Thoracic aorta (tissue), 2 donors: ENCODE measurements at places on chromosomes 5 and 9. TPM values are rescaled to one million over a fixed set of nuclear protein-coding genes. Genes with fewer than 3 reads are reported as not detected.
A peak's percentile ranks its signal among the peaks of the same experiment; 100 is the strongest.

DNA sequence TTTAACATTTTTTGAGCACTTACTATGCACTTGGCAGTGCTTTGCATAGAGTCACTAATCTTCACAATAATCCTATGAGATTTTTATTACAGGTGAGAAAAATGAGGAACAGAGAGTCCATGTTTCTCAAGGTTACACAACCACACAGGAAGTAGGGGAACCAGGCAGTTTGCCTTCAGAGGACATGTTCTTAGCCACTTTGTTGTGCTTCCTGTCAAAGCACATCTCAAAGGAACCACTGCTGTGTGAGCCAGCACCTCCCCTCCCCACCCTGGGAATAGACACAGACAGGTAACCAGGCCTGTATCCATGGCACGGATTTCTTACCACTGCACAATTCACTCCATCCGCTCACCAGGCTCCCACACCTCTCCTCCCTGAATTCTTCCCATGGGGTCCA, 6.3 kb upstream of the DNAJB5 start:
- no peak for DNase-seq

The ADAMTS6 gene
- total RNA-seq, result 4.9 TPM

DNA sequence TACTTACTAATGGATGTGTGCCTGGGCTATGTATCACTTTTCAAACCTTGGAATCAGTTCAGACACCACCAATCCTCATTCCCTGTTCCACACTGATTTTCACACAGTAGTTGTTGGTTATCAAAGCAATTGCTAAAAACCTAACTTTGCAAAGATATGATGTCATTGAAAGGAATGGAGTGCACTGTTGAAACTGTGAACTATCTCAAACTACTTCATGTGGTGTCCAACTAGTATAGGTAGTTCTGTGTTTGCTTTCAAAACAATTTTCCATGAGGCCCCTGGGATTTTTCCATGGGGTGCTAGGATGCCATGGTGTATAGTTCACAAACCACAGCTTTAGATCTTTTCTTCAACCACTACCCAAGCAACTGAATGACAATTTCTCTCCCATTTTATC, 17.8 kb downstream of the INIP start:
- no peak for DNase-seq

GRCh38 chr9:11352612-11353011, 739.8 kb upstream of the PTPRD start:
- no peak for DNase-seq

GRCh38 chr9:4939118-4939561, 45.9 kb upstream of the JAK2 start:
- DNase-seq, result no peak

The SLC25A48 gene
- 2.8 TPM for total RNA-seq

- DNase-seq, result no peak
Measured at GRCh38 chr5:15092801-15093200, 221.2 kb upstream of the ANKH start.

DNA sequence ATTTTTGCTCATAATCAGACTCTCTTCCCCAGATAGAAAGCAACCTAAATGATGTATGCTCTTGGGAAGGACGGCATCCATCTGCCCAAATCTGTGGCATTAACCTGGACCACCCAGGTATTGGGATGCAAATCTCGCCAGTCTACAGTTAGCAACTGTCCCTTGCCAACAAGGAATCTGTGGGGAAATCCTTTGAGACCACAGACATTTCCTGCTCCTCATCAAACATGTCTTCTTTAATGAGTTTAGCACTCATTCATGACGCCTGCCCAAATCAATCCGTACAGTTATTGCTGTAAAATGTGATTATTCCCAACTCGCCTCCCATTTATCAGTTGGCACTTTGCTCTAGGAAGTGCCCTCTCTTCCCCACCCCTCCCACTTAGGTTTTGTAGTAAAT, 7.8 kb downstream of the ROR2 start:
- DNase-seq, result no peak

DNA sequence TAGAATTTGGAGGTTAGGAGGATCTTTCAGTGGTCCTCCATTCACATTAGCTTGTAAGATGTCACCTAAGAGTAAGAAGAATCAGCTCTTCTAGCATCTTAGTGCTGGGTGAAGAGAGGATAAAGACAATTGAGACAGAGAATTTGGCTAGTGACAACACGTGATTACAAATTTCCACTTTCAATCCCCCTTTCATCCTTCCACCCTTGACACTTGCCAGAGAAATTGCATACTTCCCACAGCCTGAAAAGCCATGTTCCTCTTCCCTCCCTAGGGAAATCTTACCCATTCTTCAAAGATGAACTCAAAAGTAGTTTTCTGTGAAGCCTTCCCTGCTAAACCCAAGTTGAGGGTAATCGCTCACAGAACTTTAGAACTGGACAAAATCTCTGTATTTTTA, 282.6 kb upstream of the PTGER4 start:
- no peak for DNase-seq

DNA sequence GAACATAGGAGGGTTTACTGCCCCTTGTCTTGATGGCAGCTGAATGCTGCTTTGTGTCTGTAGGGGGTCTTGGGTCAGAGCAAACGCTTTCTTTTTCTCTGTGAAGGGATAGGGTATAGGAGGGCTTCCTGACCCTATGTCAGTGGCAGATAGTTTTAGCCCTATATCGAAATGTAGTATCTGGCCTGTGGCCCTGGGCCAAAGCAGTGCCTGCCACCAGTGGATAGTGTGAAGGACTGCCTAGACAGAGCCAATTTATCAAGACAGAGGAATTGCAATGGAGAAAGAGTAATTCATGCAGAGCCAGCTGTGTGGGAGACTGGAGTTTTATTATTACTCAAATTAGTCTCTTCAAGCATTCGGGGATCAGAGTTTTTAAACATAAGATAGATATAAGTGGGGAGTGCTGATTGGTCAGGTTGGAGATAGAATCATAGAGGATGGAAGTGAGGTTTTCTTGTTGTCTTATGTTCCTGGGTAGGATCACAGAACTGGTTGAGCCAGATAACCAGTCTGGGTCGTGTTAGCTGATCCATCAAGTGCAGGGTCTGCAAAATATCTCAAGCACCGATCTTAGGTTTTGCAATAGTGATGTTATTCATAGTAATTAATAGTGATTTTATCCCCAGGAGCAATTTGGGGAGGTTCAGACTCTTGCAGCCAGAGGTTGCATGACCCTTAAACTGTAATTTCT, 178.5 kb downstream of the GDNF start:
- no peak for DNase-seq

The PGGT1B gene
- total RNA-seq, result 7.3 TPM

The PKD2L2 gene
- not detected for total RNA-seq

GRCh38 chr9:111994831-111995458, 98.3 kb downstream of the UGCG start:
- DNase-seq, result no peak

GRCh38 chr5:144276034-144276822, 105.6 kb downstream of the KCTD16 start:
- DNase-seq, result no peak

DNA sequence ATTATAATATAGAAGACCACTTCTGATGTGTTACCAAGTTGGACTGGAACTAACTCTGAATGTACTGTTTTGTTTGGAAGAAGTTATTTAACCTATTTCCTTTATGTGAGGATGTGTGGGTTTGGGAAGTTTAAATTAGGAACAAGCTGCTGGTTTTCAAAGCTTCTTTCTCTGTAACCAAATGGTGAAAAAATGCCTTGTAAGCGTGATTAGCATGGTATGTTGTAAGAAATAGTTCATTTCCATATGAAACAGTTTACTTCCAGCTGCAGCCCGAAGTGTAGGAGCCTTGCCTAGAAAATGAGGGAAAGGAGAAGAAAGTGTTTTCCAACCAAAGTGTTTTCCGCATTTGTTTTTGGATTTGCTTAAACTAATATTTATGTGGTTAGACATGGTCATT, 36.0 kb downstream of the TTC1 start:
- no peak for DNase-seq

GRCh38 chr5:111507276-111507675, 5.1 kb downstream of the STARD4 start:
- DNase-seq, result no peak

GRCh38 chr5:135110785-135111596, 77.0 kb upstream of the PITX1 start:
- no peak for DNase-seq

- no peak for DNase-seq
Measured at GRCh38 chr9:34553511-34554021, 30.8 kb upstream of the ENHO start.

The PRSS3 gene
- total RNA-seq, result not detected

- no peak for DNase-seq
Measured at GRCh38 chr9:131300444-131300843, 10.9 kb downstream of the PLPP7 start.

DNA sequence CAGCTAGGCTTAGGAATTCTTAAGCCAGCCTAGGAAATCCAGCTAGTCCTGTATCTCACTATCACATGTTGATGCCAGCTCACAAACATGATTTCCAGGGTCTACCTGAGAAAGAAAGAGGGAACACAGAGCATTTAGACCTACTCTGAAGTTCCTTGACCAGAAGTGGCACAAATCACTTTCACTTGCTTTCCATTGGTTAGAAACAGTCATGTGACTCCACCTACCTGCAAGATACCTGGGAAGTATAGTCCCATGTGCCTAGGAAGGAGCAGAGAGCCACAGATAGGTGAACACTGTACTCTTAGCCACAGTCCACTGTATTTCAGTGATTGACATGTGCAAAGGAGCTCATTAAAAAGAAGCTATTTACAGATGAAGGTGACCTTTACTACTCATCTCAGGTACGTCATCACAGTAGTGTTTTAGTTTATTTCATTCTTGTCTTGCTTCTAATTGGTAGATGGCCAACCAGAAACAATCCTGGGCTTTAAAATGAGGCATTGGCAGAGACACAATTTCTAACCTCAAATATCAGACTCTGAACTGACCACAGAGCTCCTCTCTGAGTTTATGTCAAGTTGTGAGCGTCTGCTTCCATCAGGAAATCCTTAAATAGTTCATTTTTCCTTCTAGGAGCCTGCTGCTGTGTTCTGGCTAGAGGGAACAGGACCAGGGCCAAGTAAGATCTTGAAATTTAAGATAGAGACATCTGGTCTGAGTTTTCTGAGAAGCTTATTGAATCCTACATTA, 340.7 kb downstream of the TLE4 start:
- no peak for DNase-seq

DNA sequence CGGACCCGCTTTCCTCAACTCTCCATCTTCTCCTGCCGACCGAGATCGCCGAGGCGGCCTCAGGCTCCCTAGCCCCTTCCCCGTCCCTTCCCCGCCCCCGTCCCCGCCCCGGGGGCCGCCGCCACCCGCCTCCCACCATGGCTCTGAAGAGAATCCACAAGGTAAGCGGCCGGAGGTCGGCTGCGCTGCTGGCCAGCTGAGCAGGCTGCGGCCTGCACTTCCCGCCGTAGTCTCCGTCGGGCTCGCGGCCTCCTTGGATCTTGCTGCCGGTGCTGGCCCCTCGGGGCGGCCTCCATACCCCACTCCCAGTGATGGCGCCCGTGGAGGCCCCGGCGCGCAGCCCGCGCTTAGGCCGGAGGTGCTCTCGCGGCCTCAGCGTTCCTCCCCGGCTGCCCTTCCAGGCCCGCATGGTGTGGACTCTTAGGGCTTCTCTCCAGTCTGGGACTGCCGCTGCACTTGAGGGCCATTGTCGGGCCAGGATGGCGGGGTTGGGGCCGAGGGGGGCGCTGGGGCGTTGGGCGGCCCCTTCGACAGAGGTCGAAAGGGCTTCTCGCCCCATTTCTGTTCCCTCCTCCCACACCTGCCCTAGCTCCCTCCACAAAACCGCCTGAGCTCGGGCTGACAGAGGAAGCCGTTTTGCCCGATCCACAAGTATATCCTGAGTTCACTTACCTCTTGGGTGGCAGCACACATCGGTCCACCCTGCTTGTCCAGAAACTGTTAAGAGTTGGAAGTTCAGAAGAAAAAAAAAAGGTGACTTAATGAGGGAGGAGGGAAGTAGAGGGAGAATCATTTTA, 714 bp downstream of the UBE2D2 start:
- DNase-seq, result peak; percentile 4

- no peak for DNase-seq
Measured at GRCh38 chr9:137611623-137612609, 6.4 kb downstream of the ARRDC1 start.

DNA sequence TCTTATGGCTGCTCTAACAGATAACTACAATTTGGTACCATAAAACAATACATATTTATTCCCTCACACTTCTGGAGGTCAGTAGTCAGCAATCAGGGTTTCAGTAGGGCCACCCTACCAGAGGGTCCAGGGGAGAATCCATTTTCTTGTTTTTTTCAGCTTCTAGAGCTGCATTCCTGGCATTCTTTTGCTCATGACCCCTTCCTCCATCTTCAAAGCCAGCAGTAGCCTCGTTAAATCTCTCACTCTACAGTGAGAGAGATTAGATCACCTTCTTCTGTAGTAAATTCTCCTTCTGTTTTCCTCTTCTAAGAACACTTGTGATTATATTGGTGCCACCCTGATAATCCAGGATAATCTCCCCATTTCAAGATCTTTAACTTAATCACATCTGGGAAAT, 187.4 kb downstream of the RFK start:
- DNase-seq, result no peak

The LCN9 gene
- not detected for total RNA-seq

DNA sequence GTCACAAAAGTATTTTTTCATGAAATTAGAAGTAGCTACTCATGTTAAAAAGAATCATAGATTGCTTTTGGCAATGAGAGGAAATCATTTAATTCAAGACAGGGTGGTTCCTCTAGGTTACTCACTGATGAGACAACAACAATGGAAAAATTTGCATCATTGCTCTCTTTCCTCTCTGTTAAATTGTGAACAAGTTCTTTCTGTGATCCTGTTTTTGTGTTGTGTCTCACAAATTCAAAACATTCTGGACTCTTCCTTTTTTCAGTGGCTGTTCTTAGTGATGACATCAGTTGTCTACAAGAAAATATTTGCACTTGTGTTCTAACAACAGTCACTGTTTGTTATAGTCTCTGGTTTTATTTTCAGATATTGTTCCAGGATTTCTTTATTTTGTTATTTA, 95.3 kb downstream of the XRCC4 start:
- DNase-seq, result no peak

The OMD gene
- total RNA-seq, result 200 TPM

- no peak for DNase-seq
Measured at GRCh38 chr5:169904059-169904458, 76.2 kb downstream of the INSYN2B start.

DNA sequence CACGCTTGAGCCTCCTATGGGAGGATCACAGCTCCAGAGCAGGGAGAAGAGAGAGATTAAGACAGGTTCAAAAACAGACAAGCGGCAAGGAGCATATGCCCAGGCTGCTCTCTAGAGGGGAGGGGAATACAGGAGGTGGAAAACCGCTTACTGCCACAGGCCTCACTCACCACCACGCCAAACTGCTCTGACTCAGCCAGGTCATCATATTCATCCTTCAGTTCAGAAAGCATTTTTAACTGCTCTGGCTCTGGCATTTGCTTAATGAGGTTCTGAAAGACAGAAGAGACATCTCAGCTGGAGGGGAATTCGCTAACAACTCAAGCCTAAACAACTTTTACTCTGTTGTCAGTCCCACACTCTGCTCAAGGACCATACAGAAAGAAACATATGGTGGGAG, 40.1 kb downstream of the PCDHGC5 start:
- no peak for DNase-seq
